ENCODE measurements at places on chromosomes 2 and 18.

DNA sequence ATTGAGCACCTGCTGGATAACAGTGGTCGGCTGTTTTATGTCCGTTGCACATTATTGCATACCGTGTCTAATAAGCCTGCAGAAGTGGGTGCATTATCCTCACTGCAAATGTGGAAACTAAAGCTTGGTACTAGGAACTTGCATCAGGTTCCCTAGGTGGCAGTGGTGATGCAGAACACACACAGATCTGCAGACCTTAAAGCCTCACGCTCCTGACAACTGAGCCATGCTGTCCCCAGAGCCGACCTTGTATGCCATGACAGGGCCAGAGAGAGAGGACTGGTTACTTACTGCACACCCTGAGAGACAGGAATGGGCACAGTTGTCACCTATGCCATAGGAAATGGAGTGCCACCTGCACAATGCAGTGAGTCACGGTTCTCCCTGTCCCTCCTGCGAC, 151.8 kb downstream of the SH3RF3 start:
- no peak for DNase-seq

DNA sequence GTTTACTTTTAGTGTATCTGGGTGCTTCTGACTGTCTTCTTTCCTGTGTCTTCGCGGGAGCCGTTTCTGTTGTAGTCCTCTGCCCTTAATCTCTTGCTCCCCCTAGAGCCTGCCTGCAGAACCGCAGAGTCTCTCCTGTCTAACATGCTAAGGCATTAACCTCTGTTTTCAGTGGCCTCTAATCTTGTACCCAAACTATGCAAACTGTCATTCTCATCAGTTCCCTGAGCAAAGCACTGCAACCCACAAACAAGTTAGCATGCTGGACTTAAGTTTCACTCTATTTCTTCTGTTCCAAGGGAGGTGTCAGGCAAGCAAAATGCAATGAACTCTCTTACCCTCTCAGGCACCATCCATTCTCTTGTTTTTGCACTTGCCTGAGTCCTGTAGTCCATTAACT, 138.4 kb downstream of the OTX1 start:
- DNase-seq, result no peak

- DNase-seq, result no peak
These were observed 8.0 kb downstream of the SIX3 start for GRCh38 chr2:44949329-44950151.

DNA sequence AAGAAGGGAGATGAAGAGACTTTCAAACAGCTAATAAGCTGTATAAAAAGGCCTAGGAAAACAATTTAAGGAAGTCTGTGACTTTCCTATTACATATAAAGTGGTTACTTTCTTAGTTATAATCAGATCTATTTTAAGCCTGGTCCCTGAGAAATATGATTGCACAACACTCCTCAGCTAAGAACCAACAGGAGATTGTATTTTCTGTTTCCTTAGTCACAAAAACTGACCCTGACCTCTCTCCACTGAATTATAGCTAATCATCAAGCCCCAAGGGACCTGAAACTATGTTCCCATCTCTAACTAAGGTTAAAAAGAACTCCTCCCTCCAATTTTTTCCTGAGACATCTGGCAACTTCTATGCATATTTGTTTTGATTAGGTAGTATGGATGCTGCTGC, 106.9 kb downstream of the ROCK1 start:
- DNase-seq, result no peak
